ENCODE measurements at places on chromosomes 13 and 19.

DNA sequence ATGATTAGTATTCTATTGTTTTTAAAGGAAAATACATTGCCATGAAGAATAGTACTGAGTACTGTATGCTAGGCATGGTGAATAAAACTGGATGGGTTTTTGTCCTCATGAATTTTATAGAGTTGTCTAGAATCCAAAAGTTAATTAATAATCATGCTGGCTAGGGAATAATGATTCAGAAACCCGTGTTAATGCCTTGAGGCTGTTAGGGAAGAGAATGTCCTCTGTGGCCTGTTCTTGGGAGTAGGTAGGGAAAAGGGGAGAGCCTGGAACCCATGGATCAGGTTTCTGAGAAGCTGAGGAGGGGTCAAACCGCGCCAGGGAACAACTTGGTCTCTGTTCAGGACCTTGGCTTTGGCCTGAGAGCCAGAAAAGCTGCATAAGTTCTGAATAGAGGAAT lies 1376.3 kb upstream of the SLC10A2 start:
- no peak for DNase-seq

GRCh38 chr13:47463726-47464125 lies 537.3 kb downstream of the SUCLA2 start:
- DNase-seq = no peak

- DNase-seq = no peak
Observed at GRCh38 chr19:47507012-47507411, 7.9 kb downstream of the NAPA start.

DNA sequence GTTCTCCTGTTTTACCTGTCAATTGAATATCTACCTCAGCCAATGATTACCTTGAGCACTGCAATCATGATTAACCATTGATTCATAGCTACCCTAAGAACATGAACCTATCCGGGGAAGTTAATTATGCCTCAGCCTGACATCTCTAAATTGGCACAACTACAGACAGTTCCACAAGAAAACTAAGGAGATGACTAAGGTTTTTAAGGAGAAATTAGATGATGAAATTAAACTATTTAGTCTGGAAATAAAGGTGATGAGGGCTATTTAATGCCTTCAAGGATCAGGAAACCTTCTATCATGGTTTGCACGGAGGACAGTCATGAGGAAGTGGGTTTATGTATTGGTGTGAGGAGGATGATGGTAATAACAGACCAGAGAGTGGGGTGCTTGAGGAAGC lies 203.4 kb downstream of the COL4A1 start:
- DNase-seq = no peak

GRCh38 chr13:71875823-71876222 lies 8.8 kb upstream of the DACH1 start:
- DNase-seq = no peak

- no peak for DNase-seq
Observed at GRCh38 chr19:7705387-7706187, 3.7 kb upstream of the FCER2 start.

- no peak for DNase-seq
Observed at GRCh38 chr13:39811051-39811450, 155.6 kb downstream of the COG6 start.

GRCh38 chr19:39171479-39172465 lies 25.0 kb upstream of the NCCRP1 start:
- DNase-seq = no peak

- DNase-seq = no peak
Observed at GRCh38 chr19:47097396-47098201, 16.0 kb downstream of the ZC3H4 start.

Data from NCI-H187 treated with DMSO at 0.1 percent for 48 hours (cell line).